ENCODE measurements at places on chromosomes 16 and 17.

DNA sequence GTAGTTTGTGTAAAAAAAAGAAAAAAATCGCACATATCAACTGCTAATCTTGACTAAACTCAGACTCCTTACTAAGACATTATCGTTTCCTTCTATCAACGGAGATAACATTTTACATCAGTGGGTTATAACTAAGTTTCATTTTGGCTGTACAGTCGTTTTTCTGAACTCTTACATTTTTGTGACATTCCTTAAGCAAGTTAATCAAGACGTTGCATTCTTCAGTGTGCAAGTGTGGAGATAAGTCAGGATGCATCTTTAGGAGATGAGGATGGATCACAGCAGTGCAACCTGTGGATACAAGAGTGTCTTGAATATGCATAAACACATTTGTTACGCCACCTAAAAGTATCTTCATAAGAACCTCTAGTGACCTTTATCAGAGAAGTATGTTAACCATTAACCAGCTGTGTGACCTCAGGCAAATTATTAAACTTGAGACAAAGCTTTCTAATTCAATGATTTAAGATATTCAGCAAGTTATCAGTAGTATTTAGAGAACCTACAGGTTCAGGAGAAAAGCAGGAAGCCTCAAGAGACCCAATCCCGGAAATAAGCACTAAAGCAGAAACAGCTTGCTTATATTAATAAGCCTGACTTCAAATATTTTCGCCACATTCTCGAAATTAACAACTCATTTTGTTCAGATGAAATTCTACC is 9.4 kb downstream of the CMC2 start:
- no peak for DNase-seq

DNA sequence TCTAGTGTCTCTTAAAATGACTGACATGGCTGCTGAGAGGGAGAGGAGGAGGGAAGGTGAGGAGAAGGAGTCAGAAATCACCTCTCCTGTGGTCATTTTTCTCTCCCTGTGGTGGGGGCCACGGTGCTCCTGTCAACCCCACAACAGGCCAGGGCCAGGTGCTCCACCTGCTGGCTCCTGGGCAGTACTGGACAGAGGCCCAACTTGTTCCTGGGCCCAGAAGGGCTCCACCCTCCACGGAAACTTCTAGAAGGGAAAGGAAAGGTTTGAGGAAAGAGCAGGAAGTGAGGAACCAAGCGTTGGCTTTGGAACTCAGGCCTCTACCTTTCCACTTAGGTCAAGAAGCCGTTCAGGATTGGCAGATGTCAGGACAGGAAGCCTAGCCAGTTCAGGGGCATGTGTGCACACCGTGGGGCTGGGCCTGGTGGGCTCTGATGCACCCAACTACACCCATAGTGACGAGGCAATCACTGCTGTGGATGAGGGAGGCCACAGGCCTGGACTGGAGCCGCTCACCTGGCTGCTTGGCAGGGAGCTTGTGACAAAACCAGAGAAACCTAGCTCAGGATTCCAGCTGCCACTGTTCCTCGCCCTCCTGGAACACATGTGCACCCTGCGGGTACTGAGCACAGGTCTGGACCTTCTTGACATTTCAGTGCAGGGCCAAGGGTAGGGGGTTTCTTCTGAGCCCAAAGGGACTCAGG is 36.1 kb downstream of the WNT3 start:
- DNase-seq: no peak

GRCh38 chr16:85536411-85537330 is 76.5 kb upstream of the GSE1 start:
- DNase-seq: no peak

- no peak for DNase-seq
These were observed 34.9 kb downstream of the BCO1 start for GRCh38 chr16:81273223-81273950.

DNA sequence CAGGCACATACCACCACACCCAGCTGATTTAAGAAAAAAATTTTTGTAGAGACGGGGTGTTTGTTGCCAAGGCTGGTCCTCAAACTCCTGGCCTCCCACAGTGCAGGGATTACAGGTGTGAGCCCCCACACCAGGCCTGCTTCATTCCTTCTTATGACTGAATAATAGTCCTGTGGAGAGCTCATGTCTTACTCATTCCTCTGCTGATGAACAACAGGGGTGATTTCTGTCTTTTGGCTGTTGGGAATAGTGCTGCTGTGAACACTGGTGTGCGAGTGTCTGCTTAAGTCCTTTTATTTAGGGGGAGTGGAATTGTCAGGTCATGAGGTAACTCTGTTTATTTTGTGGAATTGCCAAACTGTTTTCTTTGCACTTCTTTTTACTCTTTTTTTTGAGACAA is 2.7 kb upstream of the CTRB1 start:
- DNase-seq: no peak

DNA sequence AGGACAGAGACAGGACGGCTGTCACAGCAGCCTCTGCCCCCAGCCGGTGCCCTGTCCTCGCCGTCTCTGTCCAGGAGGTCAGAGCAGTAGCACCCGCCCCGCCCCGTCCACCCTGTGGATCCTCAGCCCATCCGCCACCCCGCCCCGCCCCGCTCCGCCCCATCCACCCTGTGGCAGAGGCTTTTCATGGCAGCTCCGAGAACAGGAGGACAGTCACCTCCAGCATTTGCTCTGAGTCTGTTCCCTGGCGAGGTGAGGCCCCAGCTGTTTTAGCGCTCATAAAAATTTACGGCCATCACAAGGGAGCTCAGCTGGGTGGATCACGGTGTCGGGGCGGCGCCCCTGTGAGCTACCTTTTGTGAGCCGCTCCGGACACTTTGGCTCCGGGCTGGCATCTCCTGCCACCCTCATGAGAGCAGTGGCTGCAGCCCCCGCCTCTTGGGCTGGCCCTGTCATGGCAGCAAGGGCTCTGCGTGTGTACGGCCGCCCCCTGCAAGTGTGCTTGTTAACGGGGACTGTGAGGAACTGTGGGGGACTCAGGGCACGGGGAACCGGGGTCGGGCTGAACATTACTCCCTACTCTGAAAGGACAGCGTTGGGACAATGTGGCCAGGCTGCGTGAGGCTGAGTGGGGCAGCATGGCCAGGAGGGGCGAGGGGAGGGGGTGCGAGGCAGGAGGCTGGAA is 32.3 kb upstream of the GNG13 start:
- DNase-seq: no peak

GRCh38 chr16:49839017-49839825 is 16.7 kb downstream of the ZNF423 start:
- no peak for DNase-seq

GRCh38 chr17:43845766-43846165 is 1.2 kb upstream of the CD300LG start:
- no peak for DNase-seq

GRCh38 chr17:34613064-34614019 is 34.0 kb downstream of the TMEM132E start:
- DNase-seq: no peak

- DNase-seq: no peak
These were observed 11.9 kb downstream of the GSE1 start for GRCh38 chr16:85625053-85625452.

GRCh38 chr16:54280751-54281150 is 5.8 kb downstream of the IRX3 start:
- DNase-seq: no peak

- no peak for DNase-seq
These were observed 192.2 kb upstream of the CDH11 start for GRCh38 chr16:65313936-65314626.

GRCh38 chr17:67360880-67361279 is 5.5 kb downstream of the PSMD12 start:
- no peak for DNase-seq

GRCh38 chr16:30354423-30355143 is 525 bp downstream of the CD2BP2 start:
- DNase-seq: no peak

DNA sequence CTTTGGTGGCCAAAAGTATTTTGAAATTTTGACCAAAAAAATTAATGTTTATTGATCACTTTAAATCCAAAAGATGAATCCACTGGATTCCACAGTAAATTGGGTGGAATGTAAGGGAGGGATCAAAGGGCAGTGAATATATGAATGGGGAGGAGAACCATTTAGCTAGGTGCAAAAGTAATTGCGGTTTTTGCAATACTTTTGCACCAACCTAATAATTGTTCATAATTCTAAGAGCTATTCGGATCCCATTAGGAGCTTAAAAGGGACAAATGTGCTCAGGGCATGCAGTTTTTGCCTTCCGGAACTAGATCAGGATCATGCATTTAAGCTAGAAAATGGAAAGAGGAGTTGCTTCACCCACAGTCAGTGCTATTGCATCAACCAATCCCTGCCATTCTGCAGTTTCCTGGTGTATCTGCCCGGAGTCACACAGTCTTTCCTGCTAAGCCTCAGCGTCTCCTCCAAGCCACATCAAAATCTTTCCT is at the start of gene LPO:
Gene LPO (plus strand): TSS at position 438 of the 488 bp plus-strand sequence. CDS start 4,396 bp downstream, outside the sequence.
- no peak for DNase-seq

DNA sequence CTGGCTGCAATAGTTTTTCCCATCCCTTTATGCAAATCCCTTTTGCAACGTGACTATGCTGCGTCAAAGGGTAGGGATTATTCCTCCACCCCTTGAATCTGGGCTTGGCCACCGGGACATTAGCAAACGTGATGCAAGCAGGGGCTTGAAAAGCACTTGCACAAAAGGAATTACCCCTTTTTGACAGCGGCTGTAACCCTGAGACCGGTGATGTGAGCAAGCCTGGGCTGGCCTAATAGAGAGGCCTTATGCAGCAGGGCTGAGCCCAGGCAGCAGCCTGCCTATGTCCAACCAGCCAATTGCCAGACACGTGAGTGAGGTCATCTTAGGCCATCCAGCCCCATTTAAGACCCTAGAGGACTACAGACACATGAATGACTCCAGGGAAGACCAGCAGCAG is 30.4 kb upstream of the PAFAH1B1 start:
- no peak for DNase-seq

GRCh38 chr17:3740611-3741073 is 16.9 kb downstream of the HASPIN start:
- no peak for DNase-seq

Measured in NCI-H187 treated with DMSO at 0.1 percent for 48 hours (cell line).